ENCODE measurements at places on chromosomes 7 and 10.

- peak; percentile 86 for ATAC-seq
These were observed 25.2 kb downstream of the GET4 start for GRCh38 chr7:901388-902154.

DNA sequence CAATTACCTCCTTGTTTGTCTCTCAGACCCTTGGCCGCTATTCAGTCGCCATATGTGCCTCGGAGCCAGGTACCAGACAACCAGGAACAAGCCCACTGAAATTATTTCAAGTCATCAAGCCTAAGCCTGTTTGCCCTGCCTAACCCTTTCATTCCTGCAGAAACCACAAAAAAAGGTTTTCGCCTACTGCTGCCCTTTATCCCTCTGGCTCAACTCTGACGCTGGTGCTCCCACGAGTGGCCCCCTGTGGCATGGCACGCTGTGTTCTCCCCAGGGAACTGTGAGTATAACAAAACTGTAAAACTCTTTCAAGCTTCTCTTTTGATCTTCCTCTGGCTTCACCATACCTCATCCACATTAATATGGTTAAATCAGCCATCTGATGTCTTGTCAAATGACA lies 215.7 kb upstream of the CDC14C start:
- no peak for ATAC-seq

DNA sequence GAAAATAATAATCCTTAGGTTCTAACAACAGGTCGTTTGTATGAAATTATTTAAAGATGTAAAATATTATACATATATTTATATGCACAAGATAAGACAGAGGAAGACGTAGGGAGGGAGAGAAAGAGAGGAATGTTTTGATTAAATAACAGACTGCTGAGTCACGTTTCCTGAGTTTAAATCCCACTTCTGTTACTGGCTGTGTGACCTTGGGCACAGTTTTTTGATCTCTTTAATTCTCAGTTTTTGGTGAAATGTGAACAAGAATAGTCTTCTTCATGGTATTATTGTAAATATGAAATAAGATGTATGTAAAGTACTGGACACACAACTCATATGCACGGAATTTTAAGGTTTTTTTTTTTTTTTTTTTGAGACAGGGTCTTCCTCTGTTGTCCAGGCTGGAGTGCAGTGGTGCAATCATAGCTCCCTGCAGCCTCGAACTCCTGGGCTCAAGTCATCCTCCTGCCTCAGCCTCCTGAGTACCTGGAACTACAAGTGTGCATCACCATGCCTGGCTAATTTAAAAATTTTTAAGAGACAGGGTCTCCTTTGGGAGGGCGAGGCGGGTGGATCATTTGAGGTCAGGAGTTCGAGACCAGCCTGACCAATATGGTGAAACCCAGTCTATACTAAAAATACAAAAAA lies 42.6 kb downstream of the BAMBI start:
- ATAC-seq: peak; percentile 70

DNA sequence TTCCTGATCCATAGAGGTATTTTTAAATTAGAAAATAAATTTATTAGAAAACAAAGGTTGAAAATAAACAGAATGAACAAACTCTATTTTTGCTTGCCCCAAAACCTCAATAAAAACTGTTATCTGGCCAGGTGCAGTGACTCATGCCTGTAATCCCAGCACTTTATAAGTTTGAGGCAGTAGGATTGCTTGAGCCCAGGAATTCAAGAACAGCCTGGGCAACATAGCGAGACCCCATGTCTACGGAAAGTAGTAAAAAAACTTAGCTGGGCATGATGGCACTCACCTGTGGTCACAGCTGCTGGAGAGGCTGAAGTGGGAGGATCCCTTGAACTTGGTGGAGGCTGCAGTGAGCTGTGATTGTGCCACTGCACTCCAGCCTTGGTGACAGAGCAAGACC lies 10.3 kb downstream of the SLK start:
- ATAC-seq: no peak

Data from SK-N-SH treated with all-trans-retinoic acid at 6 μM for 48 hours (cell line).